ENCODE measurements at places on chromosomes 1 and 21.

GRCh38 chr1:116309090-116309870 is 63.8 kb upstream of the ATP1A1 start:
- DNase-seq = no peak

DNA sequence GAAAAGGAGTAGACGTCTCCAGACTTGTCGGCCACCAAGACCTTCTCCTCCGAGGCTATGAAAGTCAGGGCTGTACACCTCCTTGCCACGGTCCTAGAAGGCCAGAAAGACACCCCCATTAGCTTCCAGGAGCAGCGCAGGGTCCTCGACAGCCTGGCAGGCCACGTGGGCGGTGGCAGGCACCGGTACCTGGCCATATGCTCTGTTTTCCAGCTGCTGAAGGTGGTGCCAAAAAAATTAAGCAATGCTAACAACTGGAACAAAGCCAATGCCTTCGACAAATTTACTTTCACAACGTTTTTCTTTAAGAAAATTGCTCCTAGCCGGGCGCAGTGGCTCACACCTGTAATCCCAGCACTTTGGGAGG is 15.9 kb downstream of the WDR4 start:
- no peak for DNase-seq

DNA sequence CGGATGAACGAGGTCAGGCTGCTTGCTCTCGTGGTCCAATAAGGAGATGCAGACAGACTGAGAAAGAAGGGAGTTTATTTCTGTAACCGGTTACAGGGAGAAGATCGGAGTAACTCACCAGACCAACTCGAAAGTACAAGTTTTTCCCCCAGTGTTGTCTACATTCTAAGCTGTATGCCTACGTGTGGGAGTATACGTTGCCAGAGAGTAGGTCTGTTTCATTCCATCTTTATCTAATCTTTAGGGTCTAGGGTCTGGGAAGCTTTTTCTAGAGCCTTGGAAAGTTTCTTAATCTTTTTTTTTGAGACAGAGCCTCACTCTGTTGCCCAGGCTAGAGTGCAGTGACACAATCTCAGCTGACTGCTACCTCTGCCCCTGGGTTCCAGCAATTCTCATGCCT is 4.7 kb upstream of the PADI1 start:
- DNase-seq = no peak

GRCh38 chr1:236508593-236509027 is 15.2 kb upstream of the LGALS8 start:
- peak; percentile 19 for DNase-seq

Data from CD4-positive, alpha-beta T cell treated with Interleukin-4 for 4 hours (primary cell).